ENCODE measurements at places on chromosomes 5 and 9.

DNA sequence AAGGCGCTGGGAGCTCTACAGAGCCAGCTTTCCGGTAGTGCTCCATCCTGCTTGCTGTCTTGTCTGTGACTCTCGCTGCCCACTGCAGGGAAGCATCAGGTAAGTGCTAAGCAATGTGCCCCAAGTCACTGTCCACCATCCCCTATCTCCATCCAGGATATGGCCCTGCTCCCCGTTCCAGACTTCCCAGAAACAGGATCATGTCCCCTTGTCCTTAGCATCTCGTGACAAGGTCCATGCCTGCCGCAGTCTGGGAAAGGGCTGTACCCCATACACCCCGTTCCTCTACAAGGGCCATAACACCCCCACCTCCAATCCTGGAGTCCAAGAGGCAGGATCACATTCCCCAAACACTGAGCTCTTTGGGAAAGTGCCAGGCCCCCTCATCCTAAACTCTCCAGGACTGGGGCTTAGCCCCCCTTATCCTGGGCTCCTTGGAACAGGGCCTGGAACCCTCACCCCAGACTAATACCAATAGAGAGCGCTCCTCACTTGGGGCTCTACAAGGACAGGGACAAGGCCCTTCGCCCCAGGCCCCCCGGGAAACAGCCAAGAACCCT is 566 bp downstream of the RPP25L start:
- DNase-seq: peak; percentile 15

DNA sequence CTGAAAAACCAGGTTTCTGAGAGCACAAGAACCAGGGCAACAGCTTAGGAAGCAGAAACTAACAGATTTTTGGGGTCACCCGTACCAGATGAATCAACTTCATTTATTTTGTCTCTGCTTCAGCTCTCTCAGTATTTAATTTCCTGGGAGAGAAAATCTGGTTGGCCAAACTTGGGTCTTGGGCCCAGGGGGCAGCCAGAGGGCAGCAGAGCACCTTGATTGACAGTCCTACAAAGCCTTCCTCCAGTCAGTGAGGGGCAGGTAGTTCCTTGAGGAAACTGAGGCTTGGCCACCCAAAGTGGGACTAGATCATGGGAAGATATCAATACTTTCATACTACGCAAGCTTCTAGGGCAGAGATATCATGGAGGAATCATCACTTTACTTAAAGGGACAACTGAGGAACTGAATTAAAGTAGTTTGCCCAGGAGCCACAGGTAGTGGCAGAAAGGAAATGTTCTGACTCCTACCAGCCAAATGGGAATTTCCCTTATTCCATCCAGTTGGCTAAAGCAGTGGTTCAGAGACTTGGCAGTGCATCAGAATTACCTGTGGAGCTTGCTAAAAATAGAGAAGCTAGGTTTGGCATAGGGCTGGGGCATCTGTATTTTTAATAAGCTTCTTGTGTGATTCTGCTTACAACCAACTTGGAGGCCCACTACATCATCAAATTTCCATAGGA is 21.5 kb upstream of the ARHGAP26 start:
- no peak for DNase-seq

- no peak for DNase-seq
Observed at GRCh38 chr9:83715221-83715620, 7.5 kb upstream of the UBQLN1 start.

GRCh38 chr9:104779334-104779733 is 15.4 kb downstream of the NIPSNAP3B start:
- DNase-seq: no peak

DNA sequence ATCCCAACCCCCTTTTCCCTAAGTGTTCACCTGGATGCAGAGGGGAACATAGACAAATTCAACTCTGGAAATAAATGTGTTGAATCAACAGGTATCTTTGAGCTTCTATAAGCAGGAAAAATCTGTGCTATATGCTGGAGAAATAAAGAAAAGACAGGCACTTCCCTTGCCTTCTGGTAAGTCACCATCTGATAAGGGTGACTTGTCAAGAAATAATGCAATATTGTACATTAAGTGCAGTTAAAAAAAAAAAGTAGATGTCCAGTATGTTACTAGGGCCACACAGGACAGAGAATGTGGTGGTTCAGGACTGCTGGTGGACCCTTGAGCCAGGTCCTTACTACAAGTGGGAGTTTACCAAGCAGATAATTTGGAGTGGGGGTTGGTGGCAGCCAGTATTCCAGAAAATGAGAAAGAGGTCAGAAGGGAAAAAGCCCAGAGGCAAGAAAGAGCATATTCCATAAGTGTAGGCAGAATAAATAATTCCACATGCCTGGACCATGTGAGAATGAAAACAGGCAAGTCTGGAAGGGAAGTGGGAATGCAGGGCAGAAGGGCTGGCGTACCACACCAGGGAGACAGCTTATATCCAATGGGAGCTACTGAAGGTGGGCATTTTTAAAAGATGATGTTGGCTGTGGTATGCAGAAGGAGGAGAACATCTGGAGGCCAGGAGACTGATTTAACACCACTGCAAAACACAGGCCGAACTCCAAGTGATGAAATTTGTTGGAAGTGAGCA is 209.9 kb downstream of the SEMA5A start:
- DNase-seq: no peak

DNA sequence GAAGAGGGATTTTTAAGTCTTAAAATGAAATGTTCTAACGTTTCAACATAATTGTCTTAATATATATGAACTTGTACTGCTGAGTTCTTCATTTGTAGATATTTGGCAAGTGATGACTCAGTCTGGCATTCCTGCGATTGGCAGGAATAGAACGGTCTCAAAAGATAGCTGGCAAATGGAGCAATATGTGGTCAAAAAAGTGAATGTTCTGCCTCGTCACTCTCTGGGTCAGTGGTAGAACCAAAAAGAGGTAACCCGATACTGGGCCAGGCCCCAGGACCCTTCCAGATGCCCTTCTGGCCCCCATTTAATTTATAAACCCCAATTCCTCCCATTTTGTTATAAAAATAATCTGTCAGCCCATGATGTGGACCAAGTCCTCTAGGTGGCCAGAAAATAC is 39.2 kb downstream of the ZNF366 start:
- DNase-seq: no peak

DNA sequence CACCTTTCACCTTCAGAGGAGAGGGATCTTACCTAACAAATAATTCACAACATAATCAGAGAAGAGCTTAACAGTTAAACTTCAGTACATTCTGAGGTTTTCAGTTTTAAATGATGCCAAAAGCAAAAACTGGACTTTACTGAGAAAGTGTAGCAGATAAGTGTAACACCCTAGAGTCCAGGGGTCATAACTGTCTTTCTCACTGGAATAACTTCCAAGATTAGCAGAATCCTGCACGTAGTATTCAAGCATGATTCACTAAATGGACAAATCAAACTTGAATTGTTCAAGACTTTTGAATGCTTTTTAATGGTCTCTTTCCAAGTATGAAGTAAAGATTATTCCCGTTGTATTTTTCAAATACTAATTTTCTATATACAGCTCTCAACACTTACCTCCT is 180.1 kb upstream of the NREP start:
- DNase-seq: no peak

GRCh38 chr5:171484460-171484899 is 65.0 kb downstream of the FGF18 start:
- DNase-seq: no peak

DNA sequence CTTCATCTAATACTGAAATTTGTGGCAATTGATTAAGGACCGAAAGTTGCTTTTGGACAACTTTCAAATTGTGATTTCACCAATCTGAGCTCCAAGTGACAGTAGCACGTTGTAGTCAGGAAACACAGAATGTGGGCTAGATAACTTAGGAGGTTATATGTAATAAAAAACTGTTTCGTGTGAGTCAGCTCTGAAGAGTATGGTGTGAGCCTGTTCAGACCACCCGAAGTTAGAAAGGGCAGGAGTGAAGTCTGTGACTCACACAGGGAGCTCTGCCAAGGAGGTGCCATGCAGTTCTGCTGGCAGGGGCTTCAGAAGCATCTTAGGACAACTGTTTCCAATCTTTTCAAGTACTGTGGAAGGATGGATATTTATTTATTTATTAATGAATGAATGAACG is 16.4 kb upstream of the ZBTB34 start:
- DNase-seq: no peak

DNA sequence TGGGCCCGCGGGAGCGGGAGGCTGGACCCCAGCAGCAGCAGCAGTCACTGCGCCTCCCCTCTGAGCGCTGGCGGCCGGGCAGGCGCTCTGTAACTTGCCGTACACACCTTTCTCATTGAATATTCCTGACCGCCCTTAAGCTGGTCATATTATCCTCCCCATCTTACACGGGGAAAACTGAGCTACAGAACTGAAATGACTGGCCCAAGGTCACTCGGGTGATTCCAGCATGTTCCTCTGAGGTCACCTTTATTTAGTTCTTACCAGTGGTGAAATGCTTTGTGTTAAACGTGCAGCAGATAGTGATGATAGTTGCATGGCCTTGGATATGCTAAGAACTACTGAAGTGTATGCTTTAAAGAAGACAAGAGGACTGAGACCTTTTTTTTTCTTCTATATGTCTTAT is 607 bp downstream of the UQCRQ start:
- no peak for DNase-seq

DNA sequence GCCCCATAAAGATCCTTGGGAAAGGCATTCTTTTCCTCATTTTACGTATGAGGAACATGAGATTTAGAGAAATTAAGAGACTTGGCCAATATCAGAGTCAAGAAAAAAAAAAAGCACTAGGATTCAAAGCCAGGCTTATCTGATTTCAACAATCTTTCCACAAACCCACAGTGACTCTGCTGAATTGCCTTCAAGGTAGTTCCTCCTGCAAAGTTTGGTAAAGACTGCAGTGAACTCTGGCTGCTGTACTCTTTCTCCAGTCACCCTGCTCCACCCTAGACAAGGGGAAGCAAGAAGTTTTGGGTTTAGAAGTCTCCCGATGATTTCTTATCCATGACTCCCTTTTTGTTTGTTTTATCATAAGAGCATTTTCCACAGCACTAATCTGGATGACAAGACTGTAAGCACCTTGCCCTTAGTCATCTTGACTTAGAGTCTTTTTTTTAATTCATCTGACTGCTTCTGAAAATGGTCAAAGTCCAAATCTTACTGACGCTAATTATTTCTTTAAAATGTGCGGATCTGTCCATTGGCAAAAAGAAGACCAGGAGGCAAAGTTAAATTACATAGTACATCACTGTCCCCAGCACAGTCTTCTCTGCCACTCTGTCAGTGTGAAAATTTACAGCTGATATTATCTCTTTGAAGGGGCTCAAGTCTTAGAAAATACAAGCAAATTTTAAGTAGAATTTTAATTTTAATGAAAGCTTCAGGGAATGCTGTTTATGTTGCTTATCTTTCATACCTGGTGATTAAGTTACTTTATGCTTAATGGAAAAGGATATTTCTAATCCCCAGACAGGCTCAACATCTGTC is 180.1 kb downstream of the TTLL11 start:
- no peak for DNase-seq

DNA sequence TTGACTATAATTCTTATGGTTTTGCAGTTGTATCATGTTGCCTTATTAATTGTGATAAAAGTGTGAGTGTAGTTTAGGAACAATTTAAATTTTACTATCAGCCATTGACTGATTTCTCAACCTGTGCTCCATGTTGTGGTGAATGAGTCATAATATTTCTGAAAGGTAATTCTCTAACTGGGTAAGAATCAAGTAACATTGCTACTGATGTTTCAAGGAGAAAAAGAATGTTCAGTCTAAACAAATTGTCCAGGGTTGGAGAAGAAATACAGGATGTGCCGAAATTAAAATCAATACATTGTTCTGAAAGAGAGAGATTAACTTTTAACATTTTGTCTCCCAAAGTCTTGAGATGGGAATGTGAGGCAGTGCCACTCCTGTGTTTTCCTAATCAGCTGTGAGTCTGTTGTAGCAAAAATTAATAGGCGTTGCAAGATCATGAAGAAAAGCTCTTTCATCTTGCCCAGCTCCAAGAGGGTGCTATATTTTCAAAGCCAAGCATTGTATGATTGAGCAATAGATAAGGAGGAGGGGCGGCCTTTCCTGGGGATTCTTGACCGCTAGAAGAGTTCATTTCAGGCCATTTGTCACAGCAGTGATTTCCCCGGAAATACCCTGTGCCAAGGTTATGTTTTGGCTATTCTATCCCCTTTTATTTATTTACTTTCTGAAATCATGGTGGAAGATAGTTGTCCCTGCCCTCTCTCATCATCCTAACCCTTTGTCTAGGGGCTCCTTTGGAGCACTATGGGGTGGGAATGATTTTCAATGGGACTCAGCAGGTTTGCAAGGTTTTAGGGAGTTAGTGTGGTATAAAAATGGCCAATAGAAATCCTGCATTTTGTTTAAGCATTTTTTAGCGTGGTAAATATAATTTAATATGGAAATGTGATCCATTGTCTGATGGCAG is 151.6 kb downstream of the FOCAD start:
- DNase-seq: no peak

GRCh38 chr5:766666-767431 is 17.7 kb downstream of the ZDHHC11B start:
- DNase-seq: no peak

GRCh38 chr9:98391867-98392266 is 136.4 kb upstream of the TBC1D2 start:
- DNase-seq: no peak

DNA sequence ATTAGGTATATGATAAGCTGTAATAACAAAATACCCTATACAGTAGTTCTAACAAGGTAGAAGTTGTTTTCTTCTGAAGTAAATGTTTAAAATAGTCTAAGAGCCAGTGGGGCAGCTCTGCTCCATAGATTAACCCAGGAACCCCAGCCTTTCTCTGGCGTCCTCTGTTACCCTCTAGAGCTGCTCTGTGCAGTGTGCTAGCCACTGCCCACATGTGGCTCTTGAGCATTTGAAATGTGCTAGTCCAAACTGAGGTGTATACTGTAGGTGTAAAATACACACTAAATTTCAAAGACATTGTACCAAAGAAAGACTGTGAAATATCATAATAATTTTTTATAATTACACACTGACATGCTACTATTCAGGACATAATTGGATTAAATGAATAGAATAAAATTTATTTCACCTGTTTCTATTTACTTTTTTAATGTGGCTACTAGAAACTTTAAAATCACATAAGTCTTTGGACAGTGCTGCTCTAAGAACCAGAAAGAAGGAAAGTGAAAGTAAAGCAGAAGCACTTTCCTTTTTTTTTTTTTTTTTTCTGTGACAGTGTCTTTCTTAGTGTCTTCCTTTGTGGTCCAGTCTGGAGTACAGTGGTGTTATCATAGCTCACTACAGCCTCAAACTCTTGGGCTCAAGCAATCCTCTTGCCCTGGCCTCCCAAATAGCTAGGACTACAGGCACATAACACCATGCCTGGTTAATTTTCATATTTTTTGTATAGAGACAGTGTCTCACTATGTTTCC is 39.3 kb downstream of the RAI14 start:
- DNase-seq: peak; percentile 24

DNA sequence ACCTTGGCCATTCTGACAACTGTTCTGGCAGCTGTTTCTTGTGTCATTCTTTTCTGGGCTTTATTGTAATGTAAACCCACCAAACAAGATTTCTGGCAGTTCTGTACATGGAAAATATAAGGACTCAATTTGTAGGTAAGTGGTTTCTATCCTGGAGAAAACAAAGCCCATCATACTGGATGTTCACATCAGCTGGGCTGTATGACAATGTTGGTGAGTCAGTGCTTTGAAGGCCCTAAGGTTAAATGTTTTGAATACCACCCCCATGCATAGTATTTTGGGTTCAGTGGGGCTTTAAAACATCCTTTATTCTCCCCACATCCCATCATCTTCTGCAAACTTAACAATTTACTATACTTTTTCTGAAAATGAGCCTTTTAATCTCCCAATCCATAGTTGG is 52.5 kb downstream of the SH3GL2 start:
- DNase-seq: no peak

- DNase-seq: no peak
Observed at GRCh38 chr5:1883120-1883924, 597 bp upstream of the IRX4 start.

- DNase-seq: no peak
Observed at GRCh38 chr5:59095480-59095879, 512.6 kb downstream of the RAB3C start.

- DNase-seq: no peak
Observed at GRCh38 chr9:131679261-131680020, 60.4 kb downstream of the RAPGEF1 start.

All from GM06990 (cell line).